ENCODE measurements at places on chromosomes 3 and 15.

DNA sequence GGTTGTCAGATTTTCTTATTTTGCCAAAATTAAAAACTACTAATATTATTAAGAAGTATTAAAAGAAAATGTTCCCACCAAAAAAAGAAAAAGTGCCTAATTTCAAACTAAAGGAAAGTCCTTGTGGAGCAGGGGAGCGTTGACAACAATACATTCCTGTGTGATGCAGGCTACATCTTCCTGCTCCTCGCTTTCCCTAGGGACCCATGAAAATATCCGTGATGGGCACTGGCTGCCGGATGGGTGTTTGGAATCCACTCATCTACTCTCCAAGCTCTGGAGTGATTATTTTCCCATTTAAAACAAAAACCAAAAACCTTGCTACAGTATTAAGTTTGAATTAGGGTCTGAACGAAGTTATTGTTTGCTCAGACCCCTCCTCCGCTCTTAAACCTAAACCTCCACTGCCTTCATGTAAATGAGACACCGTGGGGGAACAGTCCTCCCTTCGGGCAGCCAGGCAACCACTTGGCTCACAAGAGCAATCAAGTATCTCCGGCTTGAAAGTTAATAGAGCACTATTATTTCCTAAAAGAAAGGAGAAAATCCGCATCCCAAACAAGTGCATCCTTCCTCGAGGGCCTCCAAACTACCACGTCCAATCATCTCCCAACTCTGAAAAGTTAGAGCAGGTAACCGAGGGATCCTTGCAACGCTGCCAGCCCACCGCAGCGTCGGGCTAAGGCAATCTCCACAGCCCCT, 1.5 kb downstream of the ITGB5 start:
- DNase-seq = no peak

DNA sequence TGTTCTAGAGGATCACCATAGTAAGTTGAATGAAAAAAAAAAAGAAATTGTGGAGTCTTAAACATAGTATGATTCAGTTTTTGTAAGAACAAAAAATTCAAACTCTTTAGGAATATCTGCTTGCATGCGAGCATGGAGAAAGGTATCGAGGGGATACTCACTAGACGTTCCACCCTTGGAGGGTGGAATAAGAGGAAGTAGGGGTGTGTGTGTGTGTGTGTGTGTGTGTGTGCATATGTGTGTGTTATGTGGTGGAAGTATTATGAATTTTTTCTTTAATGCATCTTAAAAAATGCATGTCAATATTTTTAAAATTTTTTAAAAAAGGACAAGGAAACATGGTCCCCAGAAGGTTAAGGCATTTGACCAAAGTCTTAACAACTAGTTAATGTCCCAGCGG, 26.5 kb upstream of the SIAH2 start:
- DNase-seq = no peak

- no peak for DNase-seq
Observed at GRCh38 chr3:125175295-125176078, 37.1 kb downstream of the SLC12A8 start.

GRCh38 chr3:165390166-165390565, 194.0 kb upstream of the SLITRK3 start:
- DNase-seq = peak; percentile 65

DNA sequence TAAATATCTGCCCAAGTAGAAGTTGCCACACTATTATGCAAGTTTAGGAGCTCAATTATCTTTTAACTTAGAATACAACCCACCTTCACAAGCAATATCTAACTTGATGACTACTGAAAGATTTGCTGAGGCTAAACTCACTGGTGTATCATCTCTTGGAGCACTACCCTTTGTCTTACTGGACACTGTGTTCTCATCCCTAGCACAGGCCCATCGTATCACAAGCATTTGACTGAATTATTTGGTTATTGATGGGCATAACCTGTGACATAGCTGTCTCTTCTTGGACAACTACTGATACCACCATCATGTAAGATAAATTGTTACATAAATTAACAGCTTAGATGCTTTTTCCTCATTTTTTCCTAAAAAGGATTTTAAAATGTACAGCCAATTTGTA, 216.2 kb upstream of the THBS1 start:
- no peak for DNase-seq

DNA sequence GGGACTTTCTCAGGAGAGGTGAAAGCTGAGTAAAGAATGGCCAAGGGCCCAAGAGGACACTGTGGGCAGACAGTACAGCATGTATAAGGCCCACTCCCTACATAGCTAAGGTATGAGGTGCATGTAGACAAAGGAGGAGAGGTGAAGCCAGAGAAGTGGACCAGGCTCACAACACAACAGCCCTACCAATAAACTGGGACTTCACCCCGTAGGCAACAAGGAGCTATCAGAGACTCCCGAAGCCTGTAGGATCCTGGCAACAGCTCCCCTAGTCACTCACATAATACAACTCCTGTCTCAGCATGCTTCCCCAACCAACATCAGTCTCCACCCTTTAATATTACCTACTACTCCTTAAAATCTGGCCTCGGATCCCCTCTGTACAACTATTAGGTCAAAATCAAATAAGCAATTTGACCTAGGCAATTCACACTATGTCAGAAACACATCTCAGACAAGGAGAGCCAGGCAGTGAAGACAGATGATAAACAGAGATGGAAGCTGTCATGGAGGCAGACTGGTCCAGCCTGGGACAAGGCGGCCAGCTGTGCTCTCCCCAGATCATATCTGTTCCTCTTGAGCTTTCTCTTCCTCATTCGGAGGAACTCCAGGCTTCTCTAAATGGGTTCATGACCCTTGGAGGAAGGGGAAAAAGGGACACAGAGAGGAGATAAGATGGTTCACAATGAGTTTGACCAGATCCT, 1.4 kb downstream of the XXYLT1 start:
- DNase-seq = no peak

DNA sequence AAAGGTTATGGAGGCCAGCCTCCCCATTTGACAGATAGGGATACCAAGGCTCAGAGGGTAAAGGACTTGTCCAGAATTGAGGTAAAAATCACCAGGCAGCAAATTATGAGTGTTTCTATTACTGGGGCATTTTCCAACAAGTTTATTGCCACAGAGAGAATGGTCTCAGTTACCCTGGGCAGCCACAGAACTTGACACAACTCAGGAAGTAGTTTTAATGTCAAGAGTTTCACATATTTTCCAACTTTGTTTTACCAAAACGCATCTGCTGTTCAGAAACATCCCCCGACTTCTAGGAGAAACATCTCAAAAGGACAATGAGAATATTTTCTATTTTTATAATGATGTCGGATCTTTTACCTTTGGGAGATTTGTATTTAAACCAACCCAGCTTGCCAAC, 107.5 kb upstream of the MRPS22 start:
- DNase-seq = no peak

DNA sequence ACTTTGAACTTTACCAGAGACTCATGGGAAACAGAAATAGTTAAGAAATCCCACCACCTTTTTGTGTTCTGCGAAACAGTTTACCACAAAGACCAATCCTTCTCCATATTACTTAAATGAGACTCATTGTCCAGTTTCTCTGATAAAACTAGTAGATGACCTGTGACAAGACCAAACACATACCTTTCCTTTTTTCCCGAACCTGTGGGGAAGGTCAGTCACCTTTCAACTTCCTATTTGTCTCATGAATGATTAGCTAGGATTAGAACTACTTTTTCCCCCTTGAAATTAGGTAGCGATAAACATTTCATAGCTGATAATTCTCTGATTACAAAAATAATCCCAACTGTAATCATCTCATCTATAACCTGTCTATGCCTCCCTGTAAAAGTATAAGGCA, 2.3 kb upstream of the TBC1D5 start:
- no peak for DNase-seq

- DNase-seq = no peak
Observed at GRCh38 chr3:4413467-4413866, 53.6 kb downstream of the SUMF1 start.

DNA sequence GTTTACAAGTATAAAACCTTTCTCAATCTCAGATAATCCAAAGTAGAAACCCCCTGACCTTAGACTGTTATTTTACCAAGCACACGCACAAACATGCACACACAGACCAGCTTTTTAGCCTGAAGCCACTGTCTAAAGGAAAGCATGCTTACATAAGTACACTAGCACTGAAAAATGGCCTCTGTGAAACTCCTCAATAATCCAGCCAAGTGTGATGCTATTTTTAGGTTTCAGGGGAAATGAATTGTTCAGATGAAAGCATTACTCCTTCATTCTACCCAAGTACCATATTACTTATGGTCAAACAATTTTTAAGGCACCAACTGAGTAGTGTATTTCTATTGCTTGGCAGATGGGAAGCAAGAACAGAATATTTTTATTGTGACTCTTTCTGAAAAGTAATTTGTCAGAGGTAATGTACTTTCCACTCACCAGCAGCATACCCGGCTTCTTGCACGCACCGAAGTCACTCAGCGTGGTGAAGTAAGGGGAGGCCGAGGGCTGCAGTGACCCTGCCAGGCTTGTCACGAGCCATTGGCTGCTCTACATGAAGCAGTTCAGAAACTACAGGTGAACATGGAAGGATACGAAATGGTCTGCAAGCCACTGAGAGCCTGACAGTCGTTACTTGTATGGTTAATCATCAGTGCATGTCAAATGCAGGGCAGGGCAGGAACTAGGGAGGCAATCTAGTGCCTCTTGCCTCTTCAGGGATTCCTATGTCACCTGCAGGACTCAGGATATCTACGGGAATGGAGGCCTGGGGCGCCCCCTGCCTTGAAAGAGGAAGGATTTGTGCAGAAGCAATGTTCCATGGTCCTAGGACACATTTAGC, 106.7 kb downstream of the GABRB3 start:
- peak; percentile 71 for DNase-seq

- DNase-seq = peak; percentile 44
Observed at GRCh38 chr3:41033956-41034519, 165.3 kb upstream of the CTNNB1 start.

DNA sequence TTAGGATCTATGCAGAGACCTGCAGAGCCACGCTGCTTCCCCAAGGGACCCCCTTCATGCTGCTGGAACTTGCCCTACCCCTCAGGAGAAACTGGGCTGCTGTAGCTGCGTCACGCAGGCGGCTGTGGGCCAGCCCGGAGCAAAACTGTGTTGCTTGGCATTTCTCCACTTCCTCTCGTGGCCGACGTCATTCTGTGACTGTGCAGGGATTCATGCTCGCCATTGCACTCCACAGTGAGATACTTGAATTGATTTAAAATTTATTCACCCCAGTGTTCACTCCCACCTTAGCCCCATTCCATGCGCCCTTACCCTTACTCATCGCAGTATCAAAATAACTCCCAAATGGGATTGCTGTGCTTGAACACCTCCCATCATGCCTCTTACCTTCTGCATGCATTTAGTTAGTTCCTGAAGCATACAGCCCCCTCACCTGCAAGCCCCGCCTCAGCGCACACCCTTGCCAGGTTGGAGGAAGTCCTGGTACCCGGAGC, 45.7 kb downstream of the TMEM44 start:
- DNase-seq = no peak

DNA sequence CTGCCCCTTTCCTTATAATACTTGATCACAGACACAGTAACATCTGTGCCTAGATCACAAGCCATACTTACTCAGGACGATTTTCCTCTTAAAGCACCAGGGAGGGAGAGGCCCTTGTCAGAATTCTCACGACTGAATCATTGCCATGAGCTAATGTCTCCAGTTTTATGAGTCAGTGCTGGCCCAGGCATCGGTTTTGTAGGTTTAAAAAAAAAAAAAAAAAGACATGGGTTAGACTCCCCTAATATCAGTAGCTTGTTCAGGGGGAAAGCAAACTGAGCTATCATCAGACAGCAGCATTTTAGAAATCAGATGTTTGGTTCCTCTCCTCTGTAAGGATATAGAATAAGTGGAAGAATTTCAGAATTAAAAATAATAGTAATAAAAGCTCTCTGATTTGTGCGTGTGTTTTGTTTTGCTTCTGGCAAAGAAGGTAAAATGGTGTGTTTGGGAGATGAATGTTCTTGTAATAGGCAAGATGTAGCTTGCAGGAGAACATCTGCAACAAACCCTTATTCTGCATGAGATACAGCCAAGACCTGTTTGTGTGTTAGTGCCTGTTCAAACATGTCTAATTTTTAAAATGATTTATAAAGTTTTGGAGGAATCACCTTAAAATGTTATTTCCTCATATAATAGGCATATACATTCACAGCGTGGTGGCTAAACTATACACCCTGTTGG, 193.6 kb downstream of the TP63 start:
- DNase-seq = peak; percentile 79

DNA sequence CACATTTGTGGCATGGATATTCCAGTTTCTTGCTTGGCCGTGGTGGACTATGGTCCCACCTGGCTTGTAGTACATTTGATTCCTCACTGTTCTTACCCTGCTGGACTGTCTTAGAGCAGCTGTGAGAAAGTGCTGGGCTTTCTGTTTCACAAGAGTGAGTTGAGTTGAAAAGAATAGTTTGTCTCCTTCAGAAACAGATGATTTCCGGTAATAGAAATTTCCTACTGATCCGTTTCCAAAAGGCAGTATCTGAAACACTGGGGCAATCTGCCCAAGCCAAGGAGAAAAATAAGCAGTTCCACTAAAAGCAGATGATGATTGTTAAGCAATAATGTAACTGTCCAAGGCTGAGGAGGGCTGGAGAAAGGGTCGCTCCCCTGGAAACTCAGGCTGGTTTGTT, 96.0 kb downstream of the SUCLG2 start:
- DNase-seq = no peak

- DNase-seq = no peak
Observed at GRCh38 chr3:99541181-99541580, 97.2 kb upstream of the COL8A1 start.

DNA sequence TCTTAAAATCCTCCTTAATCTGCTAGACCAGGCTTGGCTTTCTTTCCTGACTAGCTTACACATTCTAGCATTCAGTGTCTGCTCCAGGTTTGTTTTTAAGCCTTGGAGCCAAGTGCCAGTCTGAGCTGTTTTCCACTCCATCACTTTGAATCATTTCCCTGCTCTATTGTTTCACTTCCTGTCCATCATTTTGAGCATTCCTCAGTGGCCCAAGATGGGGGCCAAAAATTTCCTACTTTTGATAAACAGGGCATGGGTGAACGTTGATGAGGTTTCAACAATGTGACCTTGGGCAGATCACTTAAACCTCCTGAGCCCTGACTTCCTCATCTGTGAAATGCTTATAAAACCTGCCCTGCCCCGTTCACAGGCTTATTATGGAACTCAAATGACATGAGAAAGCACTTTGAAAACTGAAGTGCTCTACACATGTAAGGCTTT, 4.4 kb downstream of the CYP19A1 start:
- DNase-seq = peak; percentile 37

GRCh38 chr3:66816090-66816761, 181.9 kb upstream of the KBTBD8 start:
- no peak for DNase-seq
